ENCODE measurements at places on chromosomes 7 and 10.

- no peak for DNase-seq
These were observed 134.4 kb downstream of the SLC16A9 start for GRCh38 chr10:59575269-59575668.

GRCh38 chr10:132107186-132107948, 41.6 kb downstream of the JAKMIP3 start:
- DNase-seq: no peak

GRCh38 chr10:133110609-133111275, 23.0 kb downstream of the ADGRA1 start:
- no peak for DNase-seq

DNA sequence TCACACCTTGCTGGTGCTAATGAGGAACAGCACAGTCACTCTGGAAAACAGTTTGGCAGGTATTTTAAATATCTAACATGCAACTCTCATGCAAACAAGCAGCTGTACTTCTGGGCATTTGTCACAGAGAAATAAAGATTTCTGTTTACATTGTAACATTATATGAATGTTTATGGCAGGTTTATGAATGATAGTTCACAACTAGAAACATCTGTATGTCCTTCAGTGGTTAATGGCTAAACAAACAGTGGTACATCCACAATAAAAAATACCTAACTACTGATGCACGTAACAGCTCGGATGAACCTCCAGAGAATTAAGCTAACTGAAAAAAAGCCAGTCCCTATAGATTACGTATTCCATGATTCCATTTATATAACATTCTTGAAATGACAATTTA, 109.6 kb downstream of the GPR37 start:
- DNase-seq: no peak

DNA sequence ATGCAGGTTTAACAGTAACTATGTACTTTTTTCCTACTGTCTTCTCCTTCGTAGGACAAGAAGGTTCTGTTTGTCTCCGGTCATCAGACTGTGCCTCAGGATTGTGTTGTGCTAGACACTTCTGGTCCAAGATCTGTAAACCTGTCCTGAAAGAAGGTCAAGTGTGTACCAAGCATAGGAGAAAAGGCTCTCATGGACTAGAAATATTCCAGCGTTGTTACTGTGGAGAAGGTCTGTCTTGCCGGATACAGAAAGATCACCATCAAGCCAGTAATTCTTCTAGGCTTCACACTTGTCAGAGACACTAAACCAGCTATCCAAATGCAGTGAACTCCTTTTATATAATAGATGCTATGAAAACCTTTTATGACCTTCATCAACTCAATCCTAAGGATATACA, 2.4 kb downstream of the DKK1 start:
- no peak for DNase-seq

GRCh38 chr10:70903262-70903921, 15.0 kb upstream of the PCBD1 start:
- peak; percentile 55 for DNase-seq

- peak; percentile 4 for DNase-seq
These were observed 135.7 kb downstream of the LCOR start for GRCh38 chr10:96967847-96968246.

DNA sequence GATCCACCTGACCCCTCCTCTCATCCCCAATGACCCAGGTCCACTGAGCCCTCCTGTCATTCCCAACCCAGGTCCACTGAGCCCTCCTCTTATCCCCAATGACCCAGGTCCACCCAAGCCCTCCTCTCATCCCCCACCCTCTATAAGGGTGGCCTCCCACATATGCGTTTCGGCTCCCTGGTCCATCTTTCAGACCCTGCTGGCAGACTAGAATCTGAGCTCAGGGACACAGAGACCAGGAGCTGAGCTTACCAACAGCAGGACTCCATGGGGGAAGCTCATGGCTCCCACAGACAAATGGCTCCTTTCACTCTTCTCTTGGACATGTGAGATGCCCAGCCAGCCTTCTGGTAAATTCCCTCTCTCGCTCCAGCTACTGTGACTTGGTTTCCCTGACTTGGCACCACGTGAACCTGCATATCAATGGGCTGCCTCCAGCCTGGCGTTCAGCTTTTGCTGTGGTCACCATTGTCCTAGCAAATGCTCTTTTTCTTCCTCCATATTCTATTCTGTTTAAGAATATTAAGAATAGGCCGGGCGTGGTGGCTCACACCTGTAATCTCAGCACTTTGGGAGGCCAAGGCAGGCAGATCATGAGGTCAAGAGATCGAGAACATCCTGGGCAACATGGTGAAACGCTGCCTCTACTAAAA, 24.8 kb upstream of the INPP5A start:
- no peak for DNase-seq

- no peak for DNase-seq
These were observed 187.1 kb downstream of the FAM107B start for GRCh38 chr10:14587540-14588083.

DNA sequence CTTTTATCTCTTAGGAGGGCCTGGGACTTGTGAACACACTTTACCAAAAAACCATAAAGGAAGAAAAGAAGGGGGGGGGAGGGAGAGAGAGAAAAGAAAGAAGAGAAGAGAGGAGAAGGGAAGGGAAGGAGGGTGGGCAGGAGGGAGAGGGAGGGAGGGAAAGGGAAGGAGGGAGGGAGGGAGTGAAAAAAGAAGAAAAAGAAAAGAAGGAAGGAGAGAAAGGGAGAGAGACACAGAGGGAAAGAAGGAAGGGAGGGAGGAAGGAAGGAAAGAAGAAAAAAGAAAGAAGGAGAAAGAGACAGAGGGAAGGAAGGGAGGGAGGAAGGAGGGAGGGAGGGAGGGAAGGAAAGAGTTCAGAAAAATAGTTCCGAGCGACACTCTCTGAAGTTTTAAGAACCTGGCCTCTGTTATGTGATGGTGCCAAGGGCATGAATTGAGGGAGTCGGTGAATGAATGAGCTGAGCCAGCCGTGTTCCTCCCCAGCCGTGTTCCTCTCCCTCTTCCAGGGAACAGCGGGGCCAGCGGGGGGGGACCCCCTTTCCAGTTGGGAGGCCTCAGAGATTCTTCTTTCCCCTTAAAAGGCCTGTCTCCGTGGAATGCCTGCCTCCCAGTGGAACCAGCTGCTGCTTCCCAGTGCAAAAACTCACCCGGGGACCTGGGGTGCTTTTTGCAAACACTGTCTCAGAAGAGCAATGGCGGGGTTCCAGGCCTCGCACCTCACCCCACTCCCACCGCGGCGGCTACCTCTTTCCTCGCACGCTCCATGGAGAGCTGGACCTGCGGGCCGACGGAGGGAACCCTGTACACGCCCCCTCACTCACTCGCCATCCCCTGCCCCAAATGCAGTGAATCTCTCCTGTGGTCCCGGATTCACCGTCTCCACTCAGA, 84.1 kb downstream of the FOXL3 start:
- no peak for DNase-seq

DNA sequence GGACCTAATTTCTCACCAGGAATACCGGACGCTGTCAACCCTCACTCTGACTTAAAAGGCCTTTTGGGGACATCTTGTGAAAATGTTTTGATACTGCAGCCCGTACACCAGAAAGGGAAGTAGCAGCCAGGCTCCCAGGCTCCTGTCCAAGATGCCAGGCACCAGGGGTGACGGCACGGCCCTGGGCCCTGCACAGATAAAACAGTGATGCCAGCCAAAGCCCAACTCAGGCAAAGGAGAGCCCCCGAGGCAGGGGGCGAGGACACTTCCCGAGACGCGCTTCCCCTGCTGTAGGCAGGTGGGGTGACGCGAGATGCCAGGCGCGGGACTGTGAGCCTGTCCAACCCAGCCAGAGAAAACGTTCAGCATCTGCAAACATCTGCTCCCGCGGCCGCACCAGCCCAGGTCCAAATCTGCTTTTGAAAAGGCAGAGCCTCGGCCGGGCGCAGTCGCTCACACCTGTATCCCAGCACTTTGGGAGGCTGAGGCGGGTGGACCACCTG, 15.7 kb downstream of the ZFAND2A start:
- peak; percentile 34 for DNase-seq

DNA sequence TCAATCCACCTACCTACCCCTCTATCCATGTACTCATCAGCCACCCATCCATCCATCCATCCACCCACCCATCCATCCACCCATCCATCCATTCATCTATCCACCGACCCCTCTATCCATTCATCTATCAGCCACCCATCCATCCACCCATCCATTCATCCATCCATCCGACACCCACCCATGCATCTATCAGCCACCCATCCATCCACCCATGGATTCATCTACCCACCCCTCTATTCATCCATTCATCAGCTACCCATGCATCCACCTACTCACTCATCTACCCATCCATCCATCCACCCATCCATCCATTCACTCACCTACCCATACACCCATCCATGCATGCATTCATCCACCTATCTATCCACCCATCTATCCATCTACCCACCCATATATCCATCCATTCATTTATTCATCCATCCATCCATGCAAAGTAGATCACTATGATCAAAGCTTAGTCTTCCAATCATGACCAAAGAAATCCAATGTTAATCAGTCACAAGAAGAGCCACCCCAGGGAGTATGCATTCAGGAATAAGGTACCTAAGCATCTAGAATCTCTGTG, 27.7 kb upstream of the ZNF467 start:
- DNase-seq: no peak

- DNase-seq: no peak
These were observed 234.9 kb downstream of the EBF3 start for GRCh38 chr10:129728905-129729795.

DNA sequence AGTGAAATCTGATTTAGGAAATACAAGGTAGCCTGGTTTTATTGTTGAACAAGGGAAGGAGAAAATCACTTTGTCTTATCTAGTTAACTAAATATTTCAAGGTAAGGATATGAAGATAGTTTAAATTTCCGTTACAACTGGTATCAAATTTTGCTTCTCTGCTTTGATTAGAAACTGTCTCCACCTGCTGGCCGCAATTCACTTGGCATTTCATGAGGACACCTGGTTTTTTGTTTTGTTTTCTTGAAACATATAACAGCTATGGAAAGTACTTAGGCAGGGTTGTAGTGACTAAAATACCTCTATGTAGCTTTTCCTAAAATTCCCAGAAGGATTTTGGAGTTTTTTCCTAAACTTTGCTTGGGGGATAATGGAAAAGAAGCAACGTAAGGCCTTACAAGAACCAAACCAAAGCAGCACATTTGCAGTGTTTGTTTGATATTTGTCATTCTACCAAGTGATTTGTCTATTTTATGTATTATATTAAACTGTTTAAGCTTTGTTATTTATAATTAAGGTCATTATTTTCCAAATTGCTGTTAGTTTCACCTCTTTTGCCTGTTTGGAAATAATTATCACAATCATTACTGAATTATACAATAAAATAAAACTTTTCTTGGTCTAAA, 73.6 kb downstream of the AHCYL2 start:
- peak; percentile 52 for DNase-seq

GRCh38 chr10:67819768-67820204, 18.2 kb downstream of the DNAJC12 start:
- peak; percentile 58 for DNase-seq

- peak; percentile 86 for DNase-seq
These were observed 88.1 kb upstream of the DDC start for GRCh38 chr7:50653126-50653864.

DNA sequence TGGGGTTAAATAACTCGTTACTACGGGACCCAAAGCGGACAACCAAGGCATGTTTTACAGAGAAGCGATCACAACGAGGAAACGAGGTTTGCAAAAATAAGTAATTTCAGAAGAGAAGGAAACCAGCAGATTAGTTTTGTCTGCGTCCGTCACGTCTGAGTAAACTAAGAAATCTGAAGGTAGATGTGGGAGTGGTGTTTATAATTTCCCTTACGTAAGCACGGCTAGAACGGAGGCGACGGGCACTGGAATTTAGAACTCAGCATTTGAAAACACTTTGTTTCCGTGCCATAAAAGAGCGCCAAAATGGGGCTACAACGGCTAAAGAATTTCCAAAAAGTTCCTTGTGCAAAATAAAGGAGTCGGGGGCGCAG, 718 bp upstream of the UMAD1 start:
- peak; percentile 34 for DNase-seq

DNA sequence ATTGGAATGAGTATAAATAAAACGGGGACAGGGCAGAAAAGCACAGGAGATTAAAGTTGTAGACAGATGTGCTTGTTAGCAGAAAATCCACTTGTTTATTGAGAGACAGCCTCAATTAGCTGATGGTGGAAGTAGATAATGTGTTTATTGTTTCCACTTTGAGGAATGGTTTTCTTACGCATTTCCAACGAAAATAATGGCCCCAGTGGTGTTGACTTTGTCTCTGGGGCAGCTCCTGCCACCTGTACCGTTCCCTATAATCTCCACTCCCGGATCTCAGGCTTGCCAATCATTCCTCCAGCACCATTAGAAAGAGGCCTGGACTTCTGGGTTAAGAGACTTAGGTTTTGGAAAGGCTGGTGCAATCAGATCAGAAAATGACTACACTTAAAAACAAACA, 638.7 kb downstream of the PARD3 start:
- no peak for DNase-seq

- DNase-seq: no peak
These were observed 155.8 kb downstream of the FANK1 start for GRCh38 chr10:126052171-126052570.

DNA sequence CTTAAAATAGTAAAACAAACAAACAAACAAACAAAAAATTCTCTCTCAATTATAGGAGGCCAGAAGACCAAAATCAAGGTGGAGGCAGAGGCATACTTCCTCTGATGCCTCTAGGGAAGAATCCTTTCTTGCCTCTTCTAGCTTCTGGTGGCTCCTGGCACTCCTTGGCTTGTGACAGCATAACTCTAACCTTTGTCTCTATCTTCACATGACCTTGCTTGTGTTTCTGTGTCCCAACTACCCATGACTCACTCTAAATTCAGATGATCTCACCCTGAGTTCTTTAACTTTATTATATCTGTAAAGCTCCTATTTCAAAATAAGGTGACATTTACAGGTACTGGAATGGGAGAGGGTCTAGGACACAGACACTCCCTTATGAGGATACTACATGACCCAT, 88.3 kb upstream of the ANTXRL start:
- DNase-seq: peak; percentile 11
